ENCODE measurements at places on chromosomes 5 and 9. TPM values are rescaled to one million over a fixed set of nuclear protein-coding genes. Genes with fewer than 3 reads are reported as not detected.

C9 gene
- not detected for total RNA-seq

COL15A1 gene
- total RNA-seq: not detected

MRPS2 gene
- 55.7 TPM for total RNA-seq

TXNDC8 gene
- total RNA-seq: not detected

NTNG2 gene
- 3.2 TPM for total RNA-seq

PAEP gene
- total RNA-seq: not detected

AHRR gene
- 1.4 TPM for total RNA-seq

GPR107 gene
- total RNA-seq: 24.3 TPM

ERP44 gene
- total RNA-seq: 28.1 TPM

CNTFR gene
- total RNA-seq: not detected

SHROOM1 gene
- total RNA-seq: 2.4 TPM

DRD1 gene
- not detected for total RNA-seq

BTNL8 gene
- not detected for total RNA-seq

SHISAL2B gene
- not detected for total RNA-seq

PALM2AKAP2 gene
- total RNA-seq: not detected

ATOSB gene
- total RNA-seq: 4.7 TPM

BNC2 gene
- not detected for total RNA-seq

GRIN1 gene
- total RNA-seq: 0.55 TPM

SH2D3C gene
- total RNA-seq: 45.7 TPM

FAM163B gene
- 2.6 TPM for total RNA-seq

PTTG1 gene
- 340 TPM for total RNA-seq

WHRN gene
- 2.1 TPM for total RNA-seq

SLC27A6 gene
- not detected for total RNA-seq

PCDHGA1 gene
- total RNA-seq: 1.9 TPM

NUTM2F gene
- total RNA-seq: not detected

PRRT1B gene
- not detected for total RNA-seq

GRXCR2 gene
- not detected for total RNA-seq

IRX1 gene
- not detected for total RNA-seq

GBGT1 gene
- total RNA-seq: 3.9 TPM

TTLL11 gene
- total RNA-seq: 5.2 TPM

TICAM2 gene
- total RNA-seq: 0.87 TPM

MCC gene
- 0.04 TPM for total RNA-seq

ENG gene
- not detected for total RNA-seq

FOXI1 gene
- total RNA-seq: not detected

SOWAHA gene
- total RNA-seq: not detected

CYSRT1 gene
- total RNA-seq: 3.7 TPM

IFNK gene
- not detected for total RNA-seq

MZB1 gene
- total RNA-seq: 819 TPM

PCDHA2 gene
- total RNA-seq: not detected

WNK2 gene
- 194 TPM for total RNA-seq

HDAC3 gene
- 85.3 TPM for total RNA-seq

FLT4 gene
- not detected for total RNA-seq

All from OCI-LY7 (cell line).